ENCODE measurements at places on chromosomes 2 and 18.

GRCh38 chr2:146048141-146048540 is 1528.2 kb upstream of the ZEB2 start:
- DNase-seq: no peak

DNA sequence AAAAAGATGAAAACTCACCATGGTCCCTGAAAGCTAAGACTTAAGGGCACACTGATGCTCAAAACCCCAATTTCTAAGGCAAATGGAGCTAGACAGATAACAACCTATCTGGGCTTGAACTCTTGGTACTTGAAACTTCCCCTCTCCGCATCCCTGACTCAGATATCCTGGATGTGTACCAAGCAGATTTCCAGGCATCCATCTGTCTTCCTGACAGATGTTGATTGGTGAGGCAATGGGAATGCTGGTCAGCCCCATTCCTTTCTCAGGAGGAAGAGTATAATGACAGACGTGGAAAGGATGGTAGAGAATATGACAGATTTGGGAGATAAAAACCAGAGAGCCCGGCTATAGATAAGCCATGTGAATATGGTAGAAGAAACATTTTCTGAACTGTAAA is 69.2 kb downstream of the ADD2 start:
- DNase-seq: no peak

DNA sequence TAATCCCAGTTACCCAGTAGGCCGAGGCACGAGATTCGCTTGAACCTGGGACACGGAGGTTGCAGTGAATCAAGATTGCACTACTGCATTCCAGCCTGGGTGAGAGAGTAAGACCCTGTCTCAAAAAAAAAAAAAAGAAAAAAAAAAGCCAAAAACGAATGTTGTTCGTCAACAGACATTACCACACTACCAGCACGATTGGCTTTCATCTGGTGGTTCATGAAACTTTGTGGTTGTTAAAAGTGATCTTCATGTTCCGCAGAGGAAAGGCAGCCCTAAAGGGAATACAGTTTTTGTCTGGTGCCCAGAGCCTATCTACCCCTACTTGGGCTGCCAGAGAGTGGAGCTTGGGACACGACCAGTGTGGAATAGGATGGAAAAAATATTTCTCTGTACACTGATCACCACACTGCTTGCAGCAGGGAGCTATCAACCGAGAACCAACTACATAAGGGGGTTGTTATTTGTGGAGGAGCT is 13.6 kb upstream of the CXCR4 start:
- no peak for DNase-seq

DNA sequence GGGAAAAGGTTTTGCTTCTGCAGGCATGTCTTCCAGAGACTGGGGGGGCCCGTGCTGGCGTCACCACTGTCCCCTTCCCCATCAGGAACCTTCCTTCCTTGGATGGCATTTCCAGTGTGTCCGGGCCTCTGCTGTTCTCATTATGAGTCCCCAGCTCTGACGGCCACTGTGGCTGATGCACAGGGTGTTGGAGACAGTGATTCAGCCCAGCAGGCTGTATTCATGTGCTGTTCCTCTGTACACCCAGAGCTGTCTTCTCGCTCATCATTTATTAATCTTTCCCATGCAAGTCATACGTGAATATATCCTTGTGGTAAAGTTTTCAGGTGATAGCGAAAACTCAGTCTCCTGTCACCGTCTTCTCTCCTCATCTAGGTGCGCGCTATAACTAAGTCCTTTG is 57.7 kb downstream of the ASAP2 start:
- no peak for DNase-seq

GRCh38 chr18:3660739-3661515 is 211.0 kb downstream of the TGIF1 start:
- DNase-seq: no peak

- no peak for DNase-seq
These were observed 94.5 kb upstream of the FN1 start for GRCh38 chr2:215530191-215530968.

DNA sequence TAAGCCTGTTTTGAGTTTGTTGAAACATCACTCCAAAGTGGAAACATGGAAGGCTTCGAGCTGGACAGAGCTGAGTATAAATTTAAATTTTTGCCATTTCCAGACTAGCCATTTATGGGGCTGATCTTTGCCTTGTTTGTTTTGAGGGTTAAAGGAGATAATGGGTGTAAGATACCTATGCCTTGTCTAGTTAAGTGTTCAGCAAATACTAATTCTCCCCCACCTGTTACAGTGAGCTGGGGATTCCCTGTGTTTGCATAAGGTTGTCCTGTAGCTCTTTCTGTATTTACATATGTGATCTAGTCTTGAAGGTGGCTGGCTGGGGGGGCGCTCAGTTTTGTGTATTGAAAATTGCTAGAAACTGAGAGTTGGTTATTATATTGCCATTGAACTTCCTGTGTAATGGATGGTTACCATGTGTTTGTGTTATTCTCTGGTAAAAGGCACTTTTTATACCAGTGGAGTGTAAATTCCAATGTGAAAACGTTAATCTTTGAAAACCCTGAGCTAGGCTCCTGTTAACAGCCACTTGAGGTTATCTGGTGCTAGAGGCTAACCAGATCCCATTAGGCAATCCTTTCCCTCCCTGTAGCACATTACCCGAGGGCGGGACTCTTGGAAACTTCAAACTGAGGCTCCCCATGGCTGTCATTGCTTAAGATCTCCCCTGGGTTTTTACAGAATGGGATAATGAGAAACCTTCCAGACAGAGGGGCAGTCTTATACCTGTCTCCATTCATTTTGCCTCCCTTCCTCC is 26.7 kb downstream of the TANC1 start:
- DNase-seq: no peak

DNA sequence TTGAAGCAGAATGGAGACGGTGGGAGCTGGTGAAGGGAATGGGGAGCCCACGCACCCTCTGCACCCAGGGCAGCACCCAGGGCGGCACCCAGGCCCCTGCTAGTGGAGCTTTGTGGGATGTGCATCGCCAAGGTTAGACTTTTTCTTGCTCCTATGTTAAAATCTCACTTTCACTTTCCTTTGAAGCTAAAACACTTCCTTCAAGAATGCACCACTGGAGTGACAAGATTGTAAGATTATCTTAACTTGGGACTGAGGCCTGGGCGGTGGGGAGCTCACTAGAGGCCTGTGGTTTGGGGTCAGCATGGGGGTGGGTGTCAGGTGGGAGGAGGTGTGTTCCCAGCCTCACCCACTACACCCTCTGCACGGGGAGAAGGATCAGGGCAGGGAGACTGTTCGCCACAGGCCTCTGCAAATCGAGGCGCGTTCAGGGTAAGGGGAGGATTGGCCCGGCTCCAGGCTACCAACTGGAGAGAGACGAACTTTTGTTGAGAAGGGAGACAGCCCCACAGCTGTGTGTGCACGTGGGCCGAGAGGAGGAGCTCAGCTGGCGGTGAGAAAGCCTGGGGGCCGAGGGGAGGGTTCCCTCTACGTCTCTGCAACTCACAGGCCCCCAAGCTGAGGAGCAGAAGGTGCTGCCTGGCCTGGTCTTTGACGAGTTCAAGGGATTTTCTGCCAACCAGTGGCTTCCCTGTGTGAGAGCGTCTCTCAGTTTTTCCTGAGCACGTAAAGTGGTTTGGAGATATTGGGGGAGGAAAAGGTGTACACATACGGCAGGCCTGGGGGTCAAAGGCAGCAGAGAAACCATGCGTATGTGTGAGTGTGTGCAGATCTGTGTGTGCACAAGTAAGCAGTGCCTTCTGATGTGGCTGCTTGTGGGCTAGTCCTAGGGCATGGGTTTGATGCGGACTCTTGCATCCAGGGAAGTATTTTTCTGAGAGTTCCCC is 147.7 kb downstream of the KLHL29 start:
- DNase-seq: peak; percentile 27

GRCh38 chr2:74186038-74186437 is 7.4 kb upstream of the MOB1A start:
- DNase-seq: no peak

DNA sequence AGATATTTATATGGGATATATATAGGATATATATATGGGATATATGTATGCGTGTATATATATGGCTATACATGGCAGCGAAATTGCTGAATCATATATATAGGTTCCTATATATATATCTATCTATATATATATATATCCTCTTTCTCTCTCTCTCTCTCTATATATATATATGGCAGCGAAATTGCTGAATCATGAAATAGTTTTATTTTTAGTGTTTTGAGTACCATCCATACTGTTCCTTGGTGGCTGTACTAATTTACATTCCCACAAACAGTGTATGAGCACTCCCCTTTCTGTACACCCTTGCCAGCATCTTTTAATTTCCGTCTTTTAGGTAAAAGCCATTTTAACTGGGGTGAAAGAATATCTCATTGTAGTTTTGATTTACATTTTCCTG is 397.6 kb upstream of the LINC00305 start:
- no peak for DNase-seq

DNA sequence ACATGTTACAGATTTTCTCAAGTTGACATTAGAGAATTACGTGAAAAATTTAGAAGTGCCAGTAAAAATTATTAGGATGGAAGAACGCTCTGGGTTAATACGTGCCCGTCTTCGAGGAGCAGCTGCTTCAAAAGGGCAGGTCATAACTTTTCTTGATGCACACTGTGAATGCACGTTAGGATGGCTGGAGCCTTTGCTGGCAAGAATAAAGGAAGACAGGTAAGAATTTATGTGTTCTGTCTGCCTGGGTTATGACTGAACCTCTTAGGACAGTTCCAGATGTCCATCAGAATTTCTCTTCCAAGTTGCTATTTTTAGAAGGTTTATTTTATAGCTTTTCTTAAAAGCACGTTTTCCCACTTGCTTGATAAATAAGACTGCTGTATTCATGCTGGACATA is 371.0 kb downstream of the GALNT13 start:
- no peak for DNase-seq

- no peak for DNase-seq
These were observed 46.7 kb downstream of the POU3F3 start for GRCh38 chr2:104900608-104901007.

DNA sequence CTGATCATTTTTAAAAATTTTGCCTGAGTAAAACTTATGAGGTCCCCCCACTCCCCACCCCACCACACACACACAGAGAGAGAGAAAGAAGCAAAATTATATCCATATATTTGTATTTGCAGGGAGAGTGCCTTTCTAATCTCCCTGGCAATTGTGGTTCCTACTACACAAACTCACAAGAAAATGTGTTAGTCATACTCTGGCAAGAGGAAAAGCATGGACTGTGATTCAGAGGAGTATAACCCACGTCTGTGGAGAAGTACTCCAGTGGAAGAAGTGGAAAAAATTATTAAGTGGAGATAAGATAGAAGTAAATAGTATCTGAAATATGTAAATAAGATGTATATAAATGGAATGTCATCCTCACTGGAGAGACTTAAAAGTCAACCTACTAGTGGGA is 114.0 kb downstream of the DSEL start:
- DNase-seq: no peak

- no peak for DNase-seq
These were observed 19.5 kb upstream of the ZDBF2 start for GRCh38 chr2:206255003-206255402.

DNA sequence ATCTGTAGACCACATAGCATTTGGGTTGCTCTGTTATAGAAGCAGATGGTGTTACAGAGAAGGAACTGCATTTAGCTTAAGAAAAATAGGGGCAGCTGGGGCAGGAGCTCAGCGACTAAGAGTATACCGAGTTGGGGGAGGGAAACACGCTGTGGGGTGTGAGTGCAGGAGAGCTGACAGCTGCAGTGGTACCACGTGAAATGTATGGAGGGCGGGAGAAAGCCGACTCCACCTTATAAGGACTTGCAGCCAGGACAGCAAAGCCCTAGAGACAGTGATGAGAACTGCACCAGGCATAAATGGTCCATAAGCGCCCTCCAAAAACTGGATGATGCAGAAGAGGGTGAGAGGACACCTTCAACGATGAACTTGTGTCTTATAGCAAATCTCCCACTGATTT is 237.6 kb downstream of the PRKCE start:
- DNase-seq: peak; percentile 18

- DNase-seq: no peak
These were observed 510.9 kb upstream of the NRP2 start for GRCh38 chr2:205171261-205171940.

- DNase-seq: peak; percentile 71
These were observed 10.2 kb downstream of the NFATC1 start for GRCh38 chr18:79405781-79406575.

GRCh38 chr18:49100226-49100968 is 149.6 kb upstream of the SMAD7 start:
- no peak for DNase-seq

DNA sequence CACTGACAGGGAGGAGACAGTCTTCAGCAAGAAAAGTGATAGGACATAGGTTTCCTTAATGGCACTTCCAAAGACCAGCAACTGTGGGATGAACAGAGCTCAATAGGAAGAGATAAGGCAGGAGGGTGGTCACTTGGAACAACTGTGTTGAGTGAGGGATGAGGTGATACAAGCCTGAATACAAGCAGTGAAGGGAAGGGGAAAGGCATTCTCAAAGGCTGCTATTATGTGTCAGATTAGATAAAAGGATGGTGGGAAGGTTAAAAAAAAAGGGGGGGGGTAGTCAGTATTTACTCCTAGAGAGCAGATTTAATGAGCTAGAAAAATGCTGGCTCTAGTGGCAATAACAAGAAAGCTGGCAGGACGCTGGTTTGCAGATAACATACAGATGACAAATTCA is 25.7 kb downstream of the CCBE1 start:
- DNase-seq: no peak

- no peak for DNase-seq
These were observed 22.3 kb downstream of the C18orf63 start for GRCh38 chr18:74337912-74338309.

DNA sequence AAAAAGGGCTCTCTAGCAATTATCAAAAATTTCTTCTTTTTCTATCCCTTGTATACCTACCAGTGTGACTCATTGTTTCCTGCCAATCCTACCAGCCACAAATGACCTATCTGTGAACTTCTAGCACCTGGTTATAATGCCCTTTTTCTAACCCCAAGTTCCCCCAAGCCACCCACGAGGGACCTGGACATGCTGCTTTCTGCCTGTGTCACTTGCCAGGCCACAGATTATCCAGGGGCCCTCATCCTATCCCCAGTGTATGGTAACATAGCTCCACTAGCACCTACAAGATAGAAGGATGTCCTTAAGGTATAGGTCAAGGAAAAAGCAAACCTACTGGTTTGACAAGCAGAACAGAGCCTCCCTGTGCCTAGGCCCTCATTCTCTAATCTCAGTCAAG is 26.8 kb downstream of the AAK1 start:
- DNase-seq: no peak

- no peak for DNase-seq
These were observed 249.6 kb downstream of the MTX2 start for GRCh38 chr2:176518823-176519222.

- DNase-seq: no peak
These were observed 69.5 kb downstream of the KIAA2012 start for GRCh38 chr2:202142540-202142939.

GRCh38 chr2:70141902-70142589 is 48.8 kb downstream of the C2orf42 start:
- DNase-seq: peak; percentile 62

- no peak for DNase-seq
These were observed 8.9 kb upstream of the OSR1 start for GRCh38 chr2:19367326-19367725.

- DNase-seq: no peak
These were observed 75.4 kb upstream of the TANC1 start for GRCh38 chr2:158893026-158893425.

GRCh38 chr2:46865181-46865970 is 50.2 kb downstream of the MCFD2 start:
- no peak for DNase-seq

All from activated naive CD4-positive, alpha-beta T cell (primary cell).